ENCODE measurements at places on chromosomes 7 and 10. TPM values are rescaled to one million over a fixed set of nuclear protein-coding genes. Genes with fewer than 3 reads are reported as not detected.
A peak's percentile ranks its signal among the peaks of the same experiment; 100 is the strongest.

SH2D4B gene
- total RNA-seq = not detected

- DNase-seq = no peak
Observed at GRCh38 chr7:15874774-15875173, 188.3 kb upstream of the MEOX2 start.

- no peak for DNase-seq
Observed at GRCh38 chr7:69272101-69272500, 326.2 kb upstream of the AUTS2 start.

GNAT3 gene
- not detected for total RNA-seq

FGL2 gene
- total RNA-seq = 62.1 TPM

DNA sequence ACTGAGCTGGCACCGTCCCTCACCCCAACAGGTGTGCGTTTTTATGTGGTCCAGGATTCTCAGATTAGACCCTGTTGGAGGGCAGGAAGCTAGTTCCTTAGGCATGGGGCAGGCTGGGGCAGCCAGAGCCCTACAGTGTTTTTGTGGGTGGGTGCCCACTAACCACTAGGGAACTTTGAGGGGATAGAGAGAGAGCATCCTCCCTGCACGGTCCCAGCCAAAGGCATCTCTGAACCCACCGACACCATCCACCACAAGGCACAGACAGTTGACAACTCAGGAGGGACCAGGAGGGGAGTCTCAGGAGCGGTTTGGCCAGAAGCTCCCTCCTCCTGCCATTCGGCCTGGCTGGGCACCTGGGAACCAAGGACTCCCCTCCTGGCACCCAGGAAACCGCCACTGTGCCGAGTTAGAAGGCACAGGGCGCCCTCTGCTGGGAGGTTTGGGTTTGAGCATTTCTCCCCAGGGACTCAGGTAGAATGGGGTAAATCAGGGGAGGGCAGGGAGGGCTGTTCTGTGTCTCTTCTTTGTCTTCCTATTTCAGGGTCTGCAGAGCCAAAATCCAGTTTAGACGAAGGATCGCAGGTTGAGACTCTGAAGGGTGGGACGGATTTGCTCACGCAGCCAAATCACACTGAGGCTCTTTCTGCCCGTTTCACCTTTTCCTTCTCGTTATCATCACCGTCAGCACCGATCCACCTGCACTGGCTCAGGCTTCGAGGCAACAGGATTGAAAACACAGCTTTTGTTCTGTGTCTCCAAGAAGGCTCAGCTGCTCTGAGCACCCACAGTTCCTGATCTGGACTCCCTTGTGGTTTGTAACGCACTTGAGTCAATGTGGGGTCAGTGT lies 84.8 kb upstream of the COL13A1 start:
- no peak for DNase-seq

AMPH gene
- total RNA-seq = 15.1 TPM

DNA sequence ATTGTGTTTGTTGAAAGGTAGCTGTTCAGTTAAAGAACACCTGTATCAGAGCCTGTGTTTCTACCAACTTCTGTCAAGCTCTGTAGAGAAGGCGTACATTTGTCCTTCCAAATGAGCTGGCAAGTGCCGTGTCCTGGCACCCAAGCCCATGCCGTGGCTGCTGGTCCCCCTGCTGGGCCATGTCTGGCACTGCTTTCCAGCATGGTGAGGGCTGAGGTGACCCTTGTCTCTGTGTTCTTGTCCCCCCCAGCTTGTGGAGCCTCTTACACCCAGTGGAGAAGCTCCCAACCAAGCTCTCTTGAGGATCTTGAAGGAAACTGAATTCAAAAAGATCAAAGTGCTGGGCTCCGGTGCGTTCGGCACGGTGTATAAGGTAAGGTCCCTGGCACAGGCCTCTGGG lies 154.9 kb downstream of the EGFR start:
- no peak for DNase-seq

DNA sequence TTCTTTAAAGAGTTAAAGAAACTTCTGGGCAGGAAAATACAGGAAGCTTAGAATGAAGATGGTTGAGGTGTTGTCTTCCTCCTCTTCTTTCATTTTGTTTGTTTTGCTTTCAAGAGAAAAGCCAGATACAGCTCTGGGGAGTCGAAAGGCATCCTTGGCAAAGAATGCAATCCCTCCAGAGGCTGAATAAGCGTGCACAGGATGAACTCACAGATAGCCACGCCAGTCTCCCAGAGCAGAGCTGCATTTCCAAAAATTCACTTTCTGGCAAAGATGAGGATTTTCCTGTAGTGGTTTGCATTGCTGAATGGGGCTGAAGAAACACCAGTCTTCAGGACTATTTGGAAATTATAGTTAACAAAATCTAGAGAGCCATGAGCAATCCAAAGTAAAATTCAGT lies 336.4 kb downstream of the NRG3 start:
- DNase-seq = no peak

AKR1E2 gene
- 15.5 TPM for total RNA-seq

- DNase-seq = no peak
Observed at GRCh38 chr7:35319606-35320005, 65.7 kb upstream of the TBX20 start.

DNA sequence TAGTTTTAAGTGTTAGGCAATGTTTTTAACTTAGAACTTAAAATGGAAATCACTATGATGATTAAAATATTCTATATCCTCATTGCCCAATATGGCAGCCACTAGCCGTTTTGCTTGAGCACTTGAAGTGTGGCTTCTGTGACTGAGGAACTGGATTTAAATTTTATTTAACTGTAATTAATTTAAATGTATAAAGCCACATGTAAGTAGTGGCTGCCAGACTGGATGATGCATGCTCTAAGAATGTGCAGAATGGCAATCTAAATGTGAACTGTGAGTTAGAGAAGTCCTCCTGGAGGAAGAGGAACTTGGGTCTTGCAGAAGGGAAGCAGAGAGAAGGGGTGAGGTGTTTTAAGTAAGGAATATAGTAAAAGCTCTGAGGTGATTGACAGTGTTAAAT lies 451.4 kb downstream of the SUGCT start:
- no peak for DNase-seq

GRCh38 chr10:89625041-89625765 lies 19.8 kb downstream of the PANK1 start:
- DNase-seq = no peak

HOXA11 gene
- total RNA-seq = 1.9 TPM

DNA sequence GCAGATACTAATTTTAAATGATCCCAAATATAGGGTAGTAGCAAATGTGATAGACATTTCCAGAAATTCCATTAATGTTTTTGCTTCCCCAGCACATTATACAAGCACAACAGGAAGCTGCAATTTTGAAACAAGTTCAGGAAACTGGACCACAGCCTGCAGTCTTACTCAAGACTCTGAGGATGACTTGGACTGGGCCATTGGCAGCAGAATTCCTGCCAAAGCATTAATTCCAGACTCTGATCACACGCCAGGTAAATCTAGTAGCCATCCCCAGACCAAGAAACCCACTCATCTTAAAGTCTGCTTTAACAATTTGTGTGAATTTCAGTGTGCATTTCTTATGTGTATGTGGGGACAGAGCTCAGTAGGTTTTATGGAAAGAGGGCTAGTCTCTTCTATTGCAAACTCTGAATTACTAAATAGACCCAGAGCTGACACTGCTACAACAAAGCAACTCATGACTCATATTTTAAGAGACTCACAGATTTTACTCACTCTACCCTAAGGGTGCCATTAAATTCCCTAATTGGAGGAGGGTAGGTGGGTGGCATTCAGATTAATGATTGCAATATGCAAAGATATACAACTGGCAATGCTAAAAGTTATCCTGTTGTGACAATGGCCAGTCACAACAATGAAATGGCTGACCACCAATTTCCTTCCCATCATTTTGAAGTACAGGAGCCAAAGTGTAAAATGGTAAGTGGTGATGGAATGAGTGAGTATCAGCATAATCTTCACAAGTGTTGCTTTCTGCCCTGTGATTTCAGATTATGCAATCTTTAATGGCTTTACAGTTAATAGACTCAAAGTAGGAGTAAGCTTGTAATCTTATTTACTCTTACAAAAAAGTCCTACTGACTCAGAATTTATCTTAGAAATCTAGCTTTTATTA lies 317.6 kb upstream of the PLXDC2 start:
- DNase-seq = no peak

DNA sequence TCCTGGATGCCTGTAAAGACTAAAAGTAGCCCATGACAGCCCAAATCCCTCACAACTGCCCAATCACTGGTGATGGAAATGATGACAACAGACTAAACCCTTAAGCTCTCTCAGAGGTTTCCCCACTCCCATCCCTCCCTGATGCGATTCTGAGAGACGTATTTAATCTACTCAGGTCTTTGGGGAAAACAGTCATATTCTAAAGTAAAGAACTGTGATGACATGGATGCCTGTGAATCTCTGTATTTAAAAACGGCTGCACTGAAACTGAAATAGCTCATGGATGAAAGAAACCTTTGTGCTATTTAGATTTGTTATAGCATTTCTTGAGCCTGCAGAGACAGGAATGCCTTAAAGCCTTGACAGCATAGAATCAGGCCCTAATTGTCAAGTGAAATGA lies 28.5 kb downstream of the VPS41 start:
- DNase-seq = no peak

DNA sequence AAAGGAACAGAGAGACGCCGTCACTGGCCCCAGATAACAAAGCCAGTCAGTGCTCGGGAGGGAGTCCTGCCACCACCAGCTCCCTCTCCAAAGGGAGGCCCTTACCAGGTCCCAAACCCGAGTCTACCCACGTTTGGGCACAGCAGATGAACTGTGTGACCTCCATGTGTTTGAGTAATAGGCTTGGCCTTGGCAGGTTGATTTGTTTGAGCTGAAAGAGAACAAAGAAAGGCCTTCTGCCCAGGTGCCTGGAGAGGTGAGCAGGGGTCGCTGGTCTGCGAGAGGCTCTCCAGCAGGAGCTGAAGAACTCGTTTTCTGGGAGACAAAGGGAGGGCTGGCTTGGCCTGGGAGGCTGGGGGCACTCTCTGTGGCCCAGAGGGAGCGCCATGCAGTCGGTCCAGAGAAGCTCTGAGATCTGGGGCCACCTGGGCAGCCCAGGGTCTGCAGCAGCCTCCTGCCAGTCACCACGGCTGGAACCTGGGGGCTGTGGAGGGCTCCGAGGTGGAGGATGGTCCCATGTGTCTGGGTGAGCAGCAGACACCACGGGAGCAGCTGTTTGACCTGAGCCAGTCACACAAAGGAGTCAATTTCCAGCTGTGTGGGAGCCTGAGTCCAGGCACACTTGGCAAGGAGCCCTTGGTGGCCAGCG lies 99.7 kb downstream of the PAXIP1 start:
- no peak for DNase-seq

UROS gene
- 45.2 TPM for total RNA-seq

- no peak for DNase-seq
Observed at GRCh38 chr10:30737931-30738391, 108.4 kb upstream of the LYZL2 start.

GRCh38 chr7:6576024-6576866 lies 1.0 kb upstream of the ZDHHC4 start:
- DNase-seq = no peak

DNA sequence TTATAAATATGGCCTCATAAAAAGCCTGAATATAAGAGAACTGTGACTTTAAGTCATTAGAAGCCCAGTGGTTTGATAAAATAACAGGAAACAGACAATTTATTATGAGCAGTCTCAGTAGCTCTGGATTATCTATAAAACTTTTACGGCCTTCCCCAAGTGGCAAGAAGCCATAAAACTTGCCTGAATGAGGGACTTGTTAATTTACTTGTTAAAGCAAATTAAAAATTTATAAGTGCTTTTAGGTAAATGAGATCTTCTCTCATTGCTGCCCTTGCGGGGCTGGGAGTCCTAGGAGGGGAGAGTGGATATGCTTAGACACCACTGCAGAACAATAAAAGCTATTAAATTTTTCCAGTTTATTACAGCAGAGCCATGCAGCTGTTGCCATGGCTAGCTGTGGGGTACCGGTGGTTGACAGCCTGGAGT lies 499.9 kb downstream of the AUTS2 start:
- DNase-seq = no peak

- DNase-seq = peak; percentile 66
Observed at GRCh38 chr10:94403380-94404213, 1.3 kb downstream of the TBC1D12 start.

DNA sequence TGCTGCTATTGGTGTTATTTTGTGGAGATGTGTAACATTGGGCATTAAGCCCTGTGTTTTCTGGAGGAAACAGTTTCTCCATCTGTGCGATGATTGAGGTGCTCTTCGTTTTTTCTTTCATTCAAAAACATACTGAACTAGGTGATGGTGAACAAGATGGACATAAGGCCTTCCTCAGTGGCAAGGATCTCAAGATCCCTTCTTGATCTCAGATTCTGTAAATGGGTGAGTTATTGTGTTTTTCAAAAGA lies 759 bp upstream of the ELAPOR2 start:
- DNase-seq = no peak

DNA sequence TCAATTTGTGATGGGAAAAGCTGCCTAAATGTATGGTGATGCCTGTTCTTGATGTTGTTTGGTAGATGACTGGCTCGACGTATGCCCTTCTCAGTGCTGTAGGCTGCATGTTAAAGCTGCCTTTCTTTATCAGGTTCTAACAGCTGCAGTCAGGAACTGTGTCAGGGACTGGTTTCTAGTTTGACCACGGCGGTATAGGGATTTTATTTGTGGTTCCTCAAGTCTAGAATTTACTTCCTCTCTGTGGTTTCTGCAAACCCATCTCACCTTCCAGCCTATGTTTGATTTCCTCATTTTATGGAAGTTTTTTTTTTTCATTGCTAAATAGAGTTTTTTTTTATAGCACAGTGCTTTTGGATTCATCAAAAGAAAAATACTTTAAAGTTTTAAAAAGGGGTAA lies 26.5 kb downstream of the LMTK2 start:
- DNase-seq = no peak

DNA sequence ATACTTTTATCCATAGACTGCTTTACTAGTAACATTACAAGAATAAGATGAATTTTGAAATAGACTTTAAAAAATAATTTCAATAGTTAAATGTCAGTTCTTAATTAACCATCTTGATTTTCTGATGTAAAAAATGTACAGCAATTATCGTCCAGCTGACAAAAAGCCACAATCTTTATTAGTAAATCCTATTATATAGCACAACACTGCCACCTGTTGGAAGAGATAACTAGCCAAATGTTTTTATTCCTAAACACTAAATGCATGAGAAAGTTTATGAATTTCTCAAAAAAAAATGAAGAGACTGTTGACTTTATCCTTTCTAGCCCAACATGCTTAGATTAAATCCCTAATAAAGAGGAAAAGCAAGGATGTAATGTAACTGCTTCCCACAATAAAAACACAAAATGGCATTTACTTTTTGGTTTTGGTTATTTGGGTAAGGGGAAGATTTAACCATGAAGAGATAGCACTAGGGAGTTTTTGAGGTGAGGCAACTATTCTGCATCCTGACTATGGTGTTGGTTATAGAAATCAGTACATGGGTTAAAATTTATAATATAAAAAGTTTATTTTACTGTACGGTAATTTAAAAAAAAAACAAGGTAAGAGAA lies 8.0 kb downstream of the COA1 start:
- no peak for DNase-seq

- DNase-seq = no peak
Observed at GRCh38 chr7:73978661-73979563, 49.1 kb upstream of the ELN start.

TYW1B gene
- total RNA-seq = 10.2 TPM

Measured in breast epithelium (tissue), 4 donors.